Stimulated activated CD4-positive, alpha-beta T cell treated with anti-CD3 and anti-CD28 coated beads, Interleukin-1b, Interleukin-23, amount 100 ng/mL, for 48 hours (primary cell): ENCODE measurements at places on chromosomes 12 and 14.

GRCh38 chr12:9961106-9961505 lies 10.1 kb upstream of the CLEC12A start:
- DNase-seq = no peak

- DNase-seq = no peak
Observed at GRCh38 chr14:20400589-20400964, 12.7 kb downstream of the TEP1 start.

GRCh38 chr12:70840656-70841350 lies 79.7 kb downstream of the PTPRR start:
- no peak for DNase-seq

DNA sequence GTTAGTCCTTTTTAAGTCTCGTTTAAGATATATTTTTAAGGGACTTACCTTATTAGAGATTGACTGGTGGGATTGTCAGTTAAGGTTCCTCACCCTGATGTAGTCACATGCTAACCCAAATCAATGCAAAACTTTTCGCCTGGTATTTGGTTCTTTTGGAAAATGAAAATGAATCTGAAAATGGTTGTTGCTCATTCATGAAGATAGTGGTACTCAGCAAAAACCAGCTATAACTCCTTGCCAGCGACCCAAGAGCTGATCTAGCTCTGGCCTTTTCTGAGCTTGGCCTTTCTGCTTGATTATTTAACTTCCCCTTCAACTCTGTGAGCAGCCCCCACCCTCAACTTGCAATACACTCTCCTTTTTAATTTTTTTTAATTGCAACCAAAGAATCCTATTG lies 85.0 kb upstream of the GTF2A1 start:
- DNase-seq = no peak

DNA sequence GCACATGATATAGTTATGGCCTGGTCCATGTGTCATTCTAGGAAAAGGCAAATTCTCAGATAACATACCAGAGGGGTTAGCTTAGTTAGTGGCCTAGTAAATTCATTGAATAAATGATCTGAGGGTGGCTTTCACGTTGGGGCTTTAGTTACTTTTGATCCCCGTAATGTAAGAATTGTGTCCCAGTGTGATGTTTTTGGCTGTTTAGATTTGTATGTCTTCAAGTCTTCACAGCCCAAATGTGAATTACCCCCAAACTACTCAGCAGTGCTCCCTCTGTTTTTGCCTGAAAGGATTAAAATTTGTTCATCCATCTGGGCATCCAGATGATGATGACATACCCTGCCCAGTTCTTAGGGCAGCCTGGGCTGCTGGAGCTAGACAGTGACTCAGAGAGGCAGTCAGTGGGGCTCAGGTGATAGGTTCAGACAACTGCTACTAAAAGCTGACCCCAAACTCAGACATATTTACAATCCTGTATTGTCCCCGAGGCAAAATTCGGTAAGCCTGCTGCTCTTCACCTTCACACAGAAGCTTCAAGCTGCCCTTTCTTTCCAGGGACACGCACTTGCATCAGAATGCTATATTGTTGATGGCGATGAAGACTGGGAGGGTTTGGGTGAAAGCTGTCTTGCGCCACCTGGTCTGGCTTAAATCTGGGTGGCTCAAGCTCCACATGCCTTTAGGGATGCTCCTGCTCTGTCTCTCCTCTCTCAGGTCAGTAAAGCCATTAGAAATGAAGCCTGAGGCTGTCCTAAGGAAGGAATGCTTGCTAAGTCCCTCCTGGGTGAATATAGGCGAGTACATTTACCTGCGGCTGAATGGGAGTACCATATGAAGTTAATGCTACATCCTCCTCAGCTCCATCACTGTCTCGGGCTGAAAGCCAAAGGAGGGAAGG lies 10.3 kb downstream of the GPRC5D start:
- DNase-seq = no peak

- DNase-seq = no peak
Observed at GRCh38 chr12:64010069-64010686, 165.7 kb downstream of the SRGAP1 start.

DNA sequence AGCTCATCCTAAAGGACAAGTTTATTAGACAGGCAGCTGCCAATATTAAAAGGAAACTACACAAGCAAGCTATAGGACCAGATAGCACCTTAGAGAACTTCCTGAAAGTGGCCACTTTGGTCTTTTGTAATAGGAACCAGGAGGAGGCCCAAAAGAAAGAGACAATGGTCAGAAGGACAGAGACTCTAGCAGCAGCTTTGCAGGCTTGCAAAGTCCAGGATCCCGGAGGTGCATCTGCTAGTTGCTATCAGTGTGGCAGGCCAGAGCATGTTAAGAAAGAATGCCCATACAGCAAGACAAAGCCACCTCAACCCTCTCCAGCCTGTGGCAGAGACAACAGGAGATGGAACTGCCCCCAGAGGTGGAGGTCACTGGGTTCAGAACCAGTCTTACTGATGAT lies 23.4 kb downstream of the APOBEC1 start:
- no peak for DNase-seq

GRCh38 chr12:18546399-18546798 lies 191.4 kb downstream of the PLCZ1 start:
- no peak for DNase-seq

GRCh38 chr12:34388636-34389377 lies 366.5 kb downstream of the ALG10 start:
- no peak for DNase-seq

- DNase-seq = no peak
Observed at GRCh38 chr14:85529803-85530574, at the start of gene FLRT2. TSS of gene FLRT2 (plus strand) at chr14:85530144. CDS start at chr14:85621515, 91,371 bp downstream.

- DNase-seq = no peak
Observed at GRCh38 chr14:74176400-74176793, 62.9 kb upstream of the VSX2 start.

- DNase-seq = no peak
Observed at GRCh38 chr12:116677202-116677661, 60.6 kb downstream of the SPRING1 start.

DNA sequence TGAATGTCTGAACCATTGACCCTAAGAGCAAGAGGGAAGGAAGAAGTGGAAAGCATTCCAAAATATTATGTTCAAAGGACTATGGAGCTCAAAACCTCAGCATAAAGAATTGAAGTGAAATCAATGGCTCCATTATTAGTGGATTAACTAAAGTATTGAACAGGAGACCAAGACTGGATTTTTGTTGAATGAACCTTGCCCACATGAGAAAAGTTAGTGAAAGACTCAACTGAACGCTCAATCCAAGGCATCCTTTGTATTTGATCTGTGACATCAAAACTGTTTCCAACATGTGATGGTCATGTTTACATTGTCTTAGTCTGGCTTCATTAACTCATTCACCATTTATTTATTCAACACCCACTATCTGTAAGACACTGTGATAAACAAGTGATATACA lies 161.0 kb downstream of the CNTN1 start:
- DNase-seq = no peak

- DNase-seq = no peak
Observed at GRCh38 chr12:92088805-92089204, 56.8 kb downstream of the BTG1 start.
